ENCODE measurements at places on chromosomes 6 and 20.

DNA sequence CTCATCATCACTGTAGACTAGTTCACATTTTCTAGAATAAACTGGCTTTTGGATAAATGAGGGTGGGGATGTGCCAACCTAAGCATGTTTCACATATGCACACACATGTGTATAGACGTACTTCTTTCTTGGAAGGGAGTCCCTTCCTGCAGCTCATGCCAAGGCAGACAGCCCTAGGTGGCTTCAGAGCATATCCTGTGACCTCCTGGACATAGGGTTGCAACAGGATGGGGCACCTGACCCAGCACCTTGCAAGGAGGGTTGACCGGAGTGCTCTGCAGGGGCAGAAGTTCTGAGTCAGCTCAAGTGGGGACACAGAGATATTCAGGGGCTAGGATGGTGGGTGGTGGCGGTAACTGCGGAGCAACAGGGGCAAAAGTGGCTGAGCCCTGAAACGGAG is 68.6 kb upstream of the RALGAPA2 start:
- DNase-seq, result no peak

DNA sequence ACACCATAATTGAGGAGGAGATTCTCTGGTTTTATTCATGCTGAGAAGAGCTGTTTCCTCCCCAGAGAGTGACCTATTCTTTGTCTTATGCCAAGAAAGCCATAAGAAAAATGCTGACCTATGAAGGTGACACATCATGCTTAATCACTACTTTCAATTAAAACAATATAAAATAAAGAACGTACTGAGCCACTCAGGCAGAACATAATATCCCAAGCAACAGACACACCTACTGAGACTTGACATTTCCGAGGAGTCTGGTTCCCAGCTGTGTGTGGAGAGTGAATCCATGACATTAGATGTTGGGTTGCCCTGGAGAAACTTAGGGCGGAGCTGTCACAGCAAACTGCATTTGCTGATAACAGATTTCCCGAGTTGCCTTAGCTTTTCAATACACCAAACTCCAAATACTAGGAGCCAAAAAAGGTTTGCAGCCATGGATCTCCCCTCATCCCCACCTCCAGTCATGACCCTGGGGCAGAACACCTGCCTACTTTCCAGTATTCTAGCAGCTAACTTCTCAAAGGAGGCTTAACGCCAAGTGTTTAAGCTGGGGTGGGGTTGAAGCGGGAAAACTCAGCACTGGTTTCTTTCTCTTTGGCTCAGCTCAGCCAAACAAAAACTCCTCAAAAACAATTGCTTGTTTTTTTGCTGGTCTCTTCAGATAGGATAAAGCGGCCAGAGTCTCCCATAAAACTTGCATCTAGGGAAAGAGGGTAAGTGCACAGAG is 92.2 kb downstream of the BACH2 start:
- DNase-seq, result no peak

DNA sequence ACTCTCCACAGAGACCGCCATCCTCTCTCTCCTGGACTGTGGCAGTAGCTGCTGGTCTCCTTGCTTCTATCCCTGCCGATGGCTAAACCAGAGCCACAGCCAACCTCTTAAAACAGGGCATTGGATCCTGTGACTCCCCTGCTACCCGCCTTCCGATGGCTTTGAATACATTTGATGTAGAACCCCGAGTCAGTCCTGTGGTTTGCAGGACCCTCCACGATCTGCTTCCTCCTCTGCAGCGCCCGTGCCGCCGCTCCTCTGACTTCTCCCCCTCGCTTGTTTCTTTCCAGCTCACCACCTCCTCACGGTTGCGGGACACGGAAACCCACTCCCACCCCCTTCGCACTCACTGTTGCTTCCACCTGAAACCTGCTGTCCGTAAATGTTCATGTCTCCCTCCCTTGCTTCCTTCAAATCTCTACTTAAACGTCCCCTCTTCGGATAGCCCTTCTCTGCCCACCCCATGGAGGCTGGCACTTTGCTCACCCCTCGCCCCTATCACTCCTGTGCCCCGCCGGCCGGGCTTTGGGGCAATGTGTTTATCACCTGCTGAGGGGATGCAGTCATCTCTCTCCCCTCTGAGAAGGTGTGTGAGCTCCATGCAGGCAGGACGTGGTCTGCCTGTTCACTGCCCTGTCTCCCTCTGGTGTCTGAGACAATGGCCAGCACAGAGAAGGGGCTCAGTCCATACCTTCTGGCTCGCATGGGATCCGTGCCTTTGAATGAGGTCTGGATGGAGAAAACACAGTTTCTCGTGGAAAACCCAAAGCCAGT is 67.8 kb downstream of the GFOD1 start:
- DNase-seq, result no peak

- no peak for DNase-seq
These were observed 163.6 kb downstream of the SYNDIG1 start for GRCh38 chr20:24633026-24633425.

- DNase-seq, result no peak
These were observed 424.8 kb downstream of the CBLN4 start for GRCh38 chr20:55580475-55580874.

GRCh38 chr6:14371530-14371929 is 254.0 kb downstream of the CD83 start:
- peak; percentile 20 for DNase-seq

DNA sequence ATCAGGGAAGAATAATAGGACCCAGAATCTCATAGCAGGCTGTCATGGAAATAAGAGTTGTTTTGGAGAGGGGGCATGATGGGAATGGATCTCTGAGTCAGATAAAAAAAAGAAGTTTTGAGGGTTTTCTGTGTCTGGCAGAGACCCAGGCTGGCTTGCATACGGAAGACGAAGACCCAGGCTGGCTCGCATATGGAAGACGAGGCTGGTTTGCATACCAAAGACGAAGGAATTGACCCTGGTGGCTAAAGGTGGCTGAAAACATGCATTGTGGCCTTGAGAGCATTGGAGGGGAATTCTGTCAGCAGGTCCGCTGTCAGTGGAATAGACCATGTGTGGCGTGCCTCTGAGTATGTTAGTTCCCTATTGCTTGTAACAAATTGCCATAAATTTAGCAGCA is 335.1 kb downstream of the BTBD3 start:
- DNase-seq, result no peak

GRCh38 chr6:17716221-17716620 is 9.5 kb upstream of the NUP153 start:
- DNase-seq, result no peak

DNA sequence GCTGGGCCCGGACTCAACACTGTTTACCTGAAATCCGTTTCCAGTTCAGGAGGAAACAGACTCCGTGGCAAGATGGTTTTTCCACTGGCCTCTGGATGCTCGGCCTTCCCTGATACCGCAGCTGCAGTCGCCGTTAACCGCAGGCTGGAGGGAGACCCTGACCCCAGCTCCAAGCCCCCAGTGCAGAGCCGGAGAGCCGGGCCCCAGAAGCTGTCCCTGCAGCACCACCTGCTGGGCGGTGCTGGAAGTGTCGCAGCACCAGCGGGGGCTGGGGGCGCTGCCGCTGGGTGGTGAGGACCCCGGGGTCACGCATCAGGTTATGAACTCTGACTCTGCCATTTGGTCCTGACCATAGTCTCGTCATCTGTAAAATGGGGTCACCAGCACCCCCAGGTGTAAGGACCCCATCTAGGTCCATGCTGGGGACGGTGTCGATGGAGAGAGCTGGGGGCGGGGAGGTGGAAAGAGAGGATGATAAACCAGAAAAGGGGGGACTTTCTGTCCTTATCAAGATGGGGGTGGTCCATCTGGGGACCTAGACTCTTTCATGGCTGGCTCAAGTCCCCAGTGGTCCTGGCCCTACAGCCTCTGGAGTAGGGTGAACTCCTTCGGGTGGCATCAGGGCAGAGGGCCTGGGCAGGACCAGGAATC is 20.8 kb upstream of the CHRNA4 start:
- peak; percentile 15 for DNase-seq

GRCh38 chr20:54350415-54350814 is 125.0 kb upstream of the DOK5 start:
- peak; percentile 42 for DNase-seq

DNA sequence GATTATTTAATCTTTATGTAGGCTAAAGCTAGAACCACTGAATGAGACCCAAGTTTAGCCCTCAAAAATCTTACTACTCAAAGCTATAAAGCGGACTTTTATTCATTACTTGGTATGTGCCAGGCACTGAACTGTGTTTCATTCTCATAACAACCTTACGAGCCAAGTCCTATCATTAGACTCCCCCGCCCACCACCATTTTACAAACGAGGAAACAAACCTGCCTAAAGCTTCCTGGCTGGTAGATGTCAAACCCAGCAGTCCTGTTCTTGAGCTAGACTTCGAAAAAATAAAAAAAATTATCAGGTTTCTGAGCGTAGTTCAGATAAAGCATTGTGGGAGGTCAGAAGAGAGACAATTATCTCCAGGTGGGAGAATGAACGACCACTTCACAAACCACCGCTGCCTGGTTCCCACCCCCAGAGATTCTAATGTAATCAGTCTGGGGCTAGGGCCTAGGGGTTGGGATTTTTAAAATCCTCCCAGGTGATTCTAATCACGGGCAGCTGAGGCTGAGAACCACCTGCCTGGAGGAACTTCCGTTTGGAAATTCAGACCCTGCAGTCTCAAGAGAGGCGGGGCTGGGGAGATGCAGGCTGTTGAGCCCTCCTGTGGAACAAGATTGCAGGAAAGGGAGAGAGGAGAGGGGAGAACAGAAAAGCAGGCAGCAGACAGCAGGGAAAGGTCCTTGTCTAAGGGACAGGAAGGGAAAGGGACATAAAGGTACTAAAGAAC is 8.6 kb downstream of the ADTRP start:
- no peak for DNase-seq

DNA sequence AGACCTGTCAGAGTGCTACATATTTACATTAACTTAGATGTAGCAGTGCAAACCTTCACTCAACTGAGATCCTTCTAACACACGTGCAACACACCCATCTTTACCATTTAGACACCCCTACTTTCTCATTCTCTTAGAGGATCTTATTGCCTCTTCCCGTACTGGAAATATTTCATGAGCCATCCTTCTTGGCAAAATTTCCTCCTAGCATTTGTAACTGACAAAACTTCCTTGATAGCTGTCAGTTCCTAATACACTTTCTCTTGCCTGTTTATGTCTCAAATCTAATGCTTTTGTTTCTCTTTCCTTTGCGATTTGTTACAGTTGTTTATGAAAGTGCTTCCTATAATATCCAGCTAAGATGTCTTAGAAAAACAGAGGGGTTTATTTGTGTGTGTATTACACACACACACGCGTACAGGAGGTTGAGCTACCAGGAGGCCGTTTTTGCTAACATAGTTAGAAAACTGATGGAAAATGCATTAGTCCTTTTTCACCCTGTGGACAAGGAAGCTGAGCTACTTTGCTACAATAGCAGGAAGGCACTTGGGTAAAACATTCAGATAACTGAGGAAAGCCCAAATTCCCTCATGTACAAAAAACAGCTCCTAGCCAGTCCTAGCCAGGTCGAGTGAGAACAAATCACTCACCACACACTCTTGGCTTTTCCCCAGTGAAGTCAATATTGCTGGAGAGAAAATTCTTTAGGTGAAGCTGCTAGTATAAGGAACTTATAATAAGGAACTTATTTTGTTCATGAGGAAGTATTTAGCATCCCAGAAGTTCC is 153.6 kb downstream of the NFATC2 start:
- no peak for DNase-seq

- DNase-seq, result no peak
These were observed 226.1 kb upstream of the GMDS start for GRCh38 chr6:2471472-2471871.
